ENCODE measurements at places on chromosomes 7 and 10. TPM values are rescaled to one million over a fixed set of nuclear protein-coding genes. Genes with fewer than 3 reads are reported as not detected.

DNA sequence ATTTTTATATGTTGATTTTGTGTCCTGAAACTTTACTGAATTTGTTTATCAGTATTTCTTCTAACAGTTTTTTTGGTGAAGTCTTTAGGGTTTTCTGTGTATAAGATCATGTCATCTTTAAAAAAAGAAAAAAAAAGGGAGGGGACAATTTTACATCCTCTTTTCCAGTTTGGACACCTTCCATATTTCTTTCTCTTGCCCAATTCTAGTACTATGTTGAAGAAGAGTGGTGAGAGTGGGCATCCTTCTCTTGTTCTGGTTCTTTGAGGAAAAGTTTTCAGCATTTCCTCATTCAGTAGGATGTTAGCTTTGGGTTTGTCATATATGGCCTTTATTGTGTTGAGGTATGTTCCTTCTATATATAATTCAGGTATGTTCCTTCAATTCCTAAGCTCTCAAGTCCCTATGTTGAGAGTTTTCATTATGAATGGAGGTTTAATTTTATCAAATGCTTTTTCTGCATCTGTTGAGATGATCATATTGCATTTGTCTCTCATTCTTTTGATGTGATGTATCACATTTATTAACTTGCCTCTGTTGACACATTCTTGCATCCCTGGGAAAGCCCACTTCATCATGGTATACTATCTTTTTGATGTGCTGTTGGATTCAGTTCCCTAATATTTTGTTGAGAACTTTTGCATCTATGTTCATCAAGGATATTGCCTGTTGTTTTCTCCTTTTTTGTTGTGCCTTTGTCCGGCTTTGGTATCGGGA lies 12.1 kb downstream of the TAS2R40 start:
- no peak for DNase-seq

GRCh38 chr10:46247181-46247475 lies 39.7 kb upstream of the ANTXRL start:
- no peak for DNase-seq

DNA sequence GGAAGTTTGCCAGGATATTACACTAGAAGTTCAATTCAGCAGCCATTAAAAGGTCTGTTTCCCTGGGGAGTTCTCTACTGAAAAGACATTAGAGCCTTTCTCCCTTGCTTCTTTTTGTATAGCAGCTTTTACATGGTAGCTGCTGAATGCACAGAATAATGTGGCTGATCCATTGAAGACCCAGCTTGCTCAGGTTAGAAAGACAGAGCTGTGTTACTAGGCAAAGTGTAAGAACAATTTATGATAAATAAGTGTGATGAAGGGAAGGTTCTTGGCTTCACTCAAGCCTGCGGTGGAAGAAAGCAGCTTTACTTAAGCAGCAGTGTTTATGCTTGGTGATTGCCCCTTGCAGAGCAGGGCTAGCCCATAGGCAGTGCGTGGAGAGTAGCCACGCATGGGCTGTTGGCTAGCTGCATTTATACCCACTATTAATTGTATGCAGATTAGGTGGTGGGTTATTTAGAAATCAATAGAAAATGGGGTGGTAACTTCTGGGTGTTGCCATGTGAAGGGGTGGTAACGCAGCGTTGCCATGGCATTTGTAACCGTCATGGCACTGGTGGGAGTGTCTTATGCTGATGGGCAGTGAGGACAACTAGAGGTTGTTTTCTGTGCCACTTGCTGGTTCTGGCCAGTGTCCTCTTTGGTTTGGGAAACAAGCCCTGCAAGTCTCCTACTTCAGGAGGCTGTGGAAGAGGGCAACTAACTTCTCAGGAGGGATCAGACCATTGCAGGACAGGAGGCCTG lies 942.9 kb downstream of the NRG3 start:
- no peak for DNase-seq

Gene IRF5
- 7.2 TPM for polyA plus RNA-seq

Gene TRIM73
- polyA plus RNA-seq: 12.9 TPM

Gene RPEL1
- polyA plus RNA-seq: not detected

Gene PLAU
- 10.7 TPM for polyA plus RNA-seq

Gene PAX4
- polyA plus RNA-seq: not detected
